ENCODE measurements at places on chromosomes 13 and 19.
A peak's percentile ranks its signal among the peaks of the same experiment; 100 is the strongest.

- DNase-seq, result no peak
These were observed 4.1 kb downstream of the IL27RA start for GRCh38 chr19:14035706-14036105.

DNA sequence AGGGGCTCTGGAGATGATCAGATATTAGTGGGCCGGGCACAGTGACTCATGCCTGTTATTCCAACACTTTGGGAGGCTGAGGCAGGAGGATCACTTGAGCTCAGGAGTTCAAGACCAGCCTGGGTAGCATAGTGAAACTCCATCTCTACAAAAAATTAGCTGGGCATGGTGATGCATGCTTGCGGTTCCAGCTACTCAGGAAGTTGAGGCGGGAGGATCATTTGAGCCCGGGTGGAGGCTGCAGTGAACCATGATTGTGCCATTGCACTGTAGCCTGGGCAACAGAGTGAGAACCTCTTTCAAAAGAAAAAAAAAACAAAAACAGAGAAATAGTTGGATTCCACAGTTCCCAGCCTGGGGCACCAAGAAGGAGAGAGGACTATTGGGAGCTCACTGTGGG lies 17.9 kb upstream of the SHFL start:
- DNase-seq, result no peak

- no peak for DNase-seq
These were observed 16.7 kb downstream of the GSX1 start for GRCh38 chr13:27808851-27809550.

DNA sequence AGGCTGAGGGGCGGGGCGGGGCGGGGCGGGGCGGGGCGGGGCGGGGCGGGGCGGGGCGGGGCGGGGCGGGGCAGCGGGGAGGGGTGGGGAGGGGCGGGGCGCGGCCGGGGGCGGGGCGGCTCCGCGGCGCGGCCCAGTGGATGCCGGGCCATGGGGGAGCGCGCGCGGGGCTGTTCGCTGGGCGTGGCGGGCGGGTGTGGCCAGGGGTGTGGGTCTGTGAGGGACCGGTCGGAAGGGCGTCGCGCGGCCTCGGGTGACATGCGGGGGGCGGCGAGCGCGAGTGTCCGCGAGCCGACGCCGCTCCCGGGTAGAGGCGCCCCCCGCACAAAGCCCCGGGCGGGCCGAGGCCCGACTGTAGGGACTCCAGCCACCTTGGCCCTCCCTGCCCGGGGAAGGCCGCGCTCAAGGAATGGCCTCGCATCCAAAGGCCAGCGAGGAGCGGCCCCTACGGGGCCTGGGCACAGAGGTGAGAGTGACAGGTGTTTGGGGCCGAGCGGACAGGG lies at the start of gene ZFP28:
TSS of gene ZFP28 (plus strand) at position 188 of the 503 bp plus-strand sequence. CDS start at position 259, 71 bp downstream.
- DNase-seq, result no peak

GRCh38 chr13:22287343-22287920 lies 616.6 kb downstream of the FGF9 start:
- DNase-seq, result no peak

- DNase-seq, result no peak
These were observed 73.2 kb downstream of the DIAPH3 start for GRCh38 chr13:60090574-60090973.

DNA sequence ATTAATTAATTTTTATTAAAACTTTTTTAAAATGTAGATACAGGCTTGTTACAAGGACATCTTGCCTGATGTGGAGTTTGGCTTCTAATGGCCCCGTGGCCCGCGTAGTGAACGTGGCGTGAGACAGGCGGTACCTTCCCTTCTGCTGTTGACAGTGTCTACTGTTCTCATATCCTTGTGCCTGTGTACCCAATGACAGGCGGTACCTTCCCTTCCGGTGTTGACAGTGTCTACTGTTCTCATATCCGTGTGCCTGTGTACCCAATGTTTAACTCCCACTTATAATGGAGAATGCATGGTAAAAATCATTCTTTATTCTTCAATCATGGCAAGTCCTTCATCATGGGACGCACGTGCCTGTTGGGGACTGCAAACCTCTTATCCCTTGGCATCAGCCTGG lies 79.1 kb upstream of the ZNF835 start:
- no peak for DNase-seq

DNA sequence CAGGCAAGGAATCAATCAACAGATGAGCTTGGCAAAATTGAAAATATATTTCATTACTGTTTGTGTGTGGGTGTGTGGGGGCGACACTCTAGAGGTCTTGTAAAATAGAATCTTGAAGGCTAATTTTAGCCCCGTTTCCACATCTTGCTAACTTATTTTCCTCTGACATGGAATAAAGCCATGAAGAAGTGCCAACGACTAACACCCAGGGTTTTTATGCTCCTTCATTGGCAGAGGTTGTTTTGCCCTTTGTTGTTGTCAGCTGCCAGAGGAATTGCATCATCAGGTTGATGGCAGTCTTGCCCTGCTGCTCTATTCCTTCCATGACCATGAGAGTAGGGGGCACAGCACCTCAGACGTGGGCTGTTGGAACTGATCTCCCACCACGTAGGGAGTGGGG lies 30.6 kb upstream of the FAM216B start:
- DNase-seq, result no peak

DNA sequence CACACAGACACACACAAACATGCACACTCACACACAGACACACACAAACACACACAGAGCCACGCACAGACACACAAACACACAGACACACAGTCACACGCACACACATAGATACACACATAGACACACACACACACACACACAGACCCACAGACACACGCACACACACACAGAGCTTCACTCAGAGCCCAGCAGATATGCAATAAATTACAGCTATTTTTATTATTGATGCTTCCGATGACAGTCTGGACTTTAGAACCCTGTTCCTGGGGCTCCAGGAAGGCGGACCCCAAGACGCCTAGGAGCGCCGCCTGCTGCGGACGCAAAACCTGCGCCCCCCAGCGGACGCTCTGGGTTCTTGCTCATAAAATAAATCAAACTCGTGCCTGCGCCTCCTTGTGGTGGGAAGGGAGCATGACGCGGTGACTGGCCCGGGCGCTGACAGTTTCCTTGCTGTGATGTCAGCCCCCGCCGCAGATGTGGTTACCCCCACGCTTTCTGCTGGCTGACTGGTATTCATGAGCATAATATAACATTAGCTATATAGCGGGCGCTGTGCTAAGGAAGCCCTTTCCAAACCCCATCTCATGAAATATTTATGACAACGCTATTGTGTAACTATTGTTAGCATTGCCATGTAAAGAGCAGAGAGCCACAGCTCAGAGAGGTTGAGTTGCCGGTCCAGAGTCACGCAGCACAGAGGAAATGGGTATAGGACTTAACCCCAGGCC lies 64.4 kb upstream of the TM9SF2 start:
- peak; percentile 99 for DNase-seq

DNA sequence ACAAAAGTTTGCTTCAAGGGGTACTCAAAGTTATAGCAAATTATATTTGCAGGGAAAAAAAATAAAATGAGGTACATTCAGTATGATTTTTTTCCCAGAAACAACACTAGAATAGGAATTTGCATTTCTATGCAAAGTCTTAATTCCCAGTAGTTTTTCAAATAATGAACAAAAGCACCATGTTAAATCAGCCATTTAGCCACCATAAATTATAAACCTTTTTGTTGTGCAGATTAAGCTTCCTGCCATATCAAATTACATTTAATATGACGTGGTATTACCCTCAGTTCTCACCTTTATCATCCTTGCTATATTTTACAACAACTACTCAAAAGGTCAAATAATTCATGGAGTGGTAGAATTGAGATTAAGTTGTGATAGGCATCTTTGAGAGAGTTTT lies 136.6 kb upstream of the FRY start:
- DNase-seq, result no peak

GRCh38 chr13:65387743-65388347 lies 1842.3 kb downstream of the PCDH9 start:
- no peak for DNase-seq

- no peak for DNase-seq
These were observed 4.0 kb downstream of the IL4I1 start for GRCh38 chr19:49892716-49893115.

DNA sequence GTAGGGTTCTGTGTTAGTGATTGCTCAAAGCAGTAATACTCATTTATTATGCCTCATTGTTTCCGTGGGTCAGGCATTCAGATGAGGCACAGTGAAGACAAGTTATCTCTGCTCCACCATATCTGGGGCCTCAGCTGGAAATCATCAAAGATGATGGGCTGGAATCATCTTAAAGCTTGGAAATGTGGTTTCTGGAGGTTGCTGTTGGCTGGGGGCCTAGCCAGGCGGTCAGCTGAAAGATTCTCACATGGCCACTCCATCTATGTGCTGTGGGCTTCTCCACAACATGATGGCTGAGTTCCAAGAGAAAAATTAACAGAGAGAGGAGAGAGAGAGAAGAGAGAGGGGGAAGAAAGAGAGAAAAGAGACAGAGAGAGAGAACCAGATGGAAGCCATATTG lies 75.5 kb downstream of the OLFM4 start:
- no peak for DNase-seq
